ENCODE measurements at places on chromosomes 2 and 18.

- no peak for DNase-seq
Measured at GRCh38 chr18:76503649-76504386, 8.8 kb upstream of the ZNF516 start.

GRCh38 chr2:157304811-157305722 is 20.6 kb downstream of the ERMN start:
- no peak for DNase-seq

GRCh38 chr2:208099682-208100470 is 24.4 kb downstream of the CRYGD start:
- DNase-seq: no peak

- no peak for DNase-seq
Measured at GRCh38 chr2:174840436-174840835, 76.2 kb upstream of the CHRNA1 start.

DNA sequence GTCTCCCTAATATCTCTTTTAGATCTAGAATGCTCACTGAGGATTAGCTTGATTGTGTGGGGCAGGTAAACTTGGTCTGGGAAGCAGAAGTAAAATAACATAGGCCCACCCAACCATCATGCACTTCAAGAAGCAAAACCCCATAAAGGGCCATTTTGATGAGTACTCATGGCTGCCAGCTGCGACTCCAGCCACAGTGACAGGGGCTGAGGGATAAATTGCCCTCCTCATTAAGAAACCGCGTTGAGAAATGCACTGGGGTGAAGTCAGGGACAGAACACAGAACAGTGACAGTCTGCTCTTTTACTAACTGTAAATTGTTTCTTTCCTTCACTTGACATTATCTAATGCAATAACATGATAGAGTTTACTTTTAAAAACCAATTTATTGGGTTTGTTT is 60.2 kb downstream of the RND3 start:
- DNase-seq: no peak

GRCh38 chr2:5803547-5803946 is 111.4 kb downstream of the SOX11 start:
- DNase-seq: no peak

GRCh38 chr2:193523662-193524061 is 1328.9 kb upstream of the TMEFF2 start:
- DNase-seq: no peak

GRCh38 chr2:217552081-217552480 is 450.7 kb downstream of the TNS1 start:
- no peak for DNase-seq

GRCh38 chr18:63518178-63519012 is 23.8 kb upstream of the SERPINB12 start:
- peak; percentile 58 for DNase-seq

DNA sequence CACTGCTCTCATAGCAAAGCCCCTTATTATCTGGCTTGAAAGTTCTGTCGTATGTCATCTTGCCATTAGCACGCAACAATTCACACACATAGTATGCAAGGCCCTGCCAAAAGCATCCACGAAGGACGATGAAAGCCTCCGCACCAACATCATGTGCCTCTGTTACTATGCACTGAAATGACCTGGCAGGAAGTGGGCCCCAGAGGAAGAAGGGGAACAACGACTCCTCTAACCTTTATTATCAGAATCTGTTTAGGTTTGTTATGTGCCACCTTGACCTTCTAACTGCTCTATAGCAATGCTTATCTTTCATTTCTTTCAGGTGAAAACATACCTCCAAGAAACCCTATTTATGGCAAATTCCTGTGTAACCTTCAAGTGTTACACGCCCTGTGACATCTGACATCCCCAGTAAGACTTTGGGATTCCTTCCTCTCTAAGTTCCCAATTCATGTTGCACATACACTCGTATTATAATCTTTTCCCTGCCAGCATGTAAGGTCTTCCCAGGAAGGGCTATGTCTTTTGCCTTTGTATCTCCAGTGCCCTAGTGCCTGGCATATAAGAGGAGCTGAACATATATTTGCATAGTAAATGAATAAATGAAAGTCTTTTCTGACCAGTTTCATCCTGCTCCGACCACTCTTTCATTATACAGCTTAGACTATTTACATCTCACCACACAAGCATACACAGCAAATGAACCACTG is 7.0 kb upstream of the NDUFV2 start:
- no peak for DNase-seq

- no peak for DNase-seq
Measured at GRCh38 chr2:133338224-133338623, 230.0 kb downstream of the NCKAP5 start.

- no peak for DNase-seq
Measured at GRCh38 chr2:127542231-127542630, 6.7 kb downstream of the MYO7B start.

GRCh38 chr2:239212929-239213642 is 187.7 kb downstream of the HDAC4 start:
- no peak for DNase-seq

GRCh38 chr2:53911434-53912189 is 51.8 kb upstream of the GPR75 start:
- DNase-seq: no peak

DNA sequence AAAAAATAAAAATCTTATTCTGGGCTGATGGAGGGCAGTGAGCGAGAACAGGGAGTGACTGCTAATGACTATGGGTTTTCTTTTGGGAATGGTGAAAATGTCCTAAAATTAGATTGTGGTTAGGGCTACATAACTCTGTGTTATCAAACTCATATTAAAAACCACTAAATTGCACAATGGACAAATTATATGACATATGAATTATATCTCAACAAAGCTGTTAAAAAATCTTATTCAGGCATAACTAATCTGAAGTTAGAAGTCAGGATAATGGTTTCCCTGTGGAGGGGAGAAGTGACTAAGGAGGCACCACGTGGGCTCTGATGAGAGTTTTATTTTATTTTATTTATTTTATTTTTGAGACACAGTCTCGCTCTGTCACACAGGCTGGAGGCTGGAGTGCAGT is 32.1 kb upstream of the DPP4 start:
- DNase-seq: no peak

GRCh38 chr2:10326151-10326616 is 23.5 kb downstream of the HPCAL1 start:
- DNase-seq: no peak

DNA sequence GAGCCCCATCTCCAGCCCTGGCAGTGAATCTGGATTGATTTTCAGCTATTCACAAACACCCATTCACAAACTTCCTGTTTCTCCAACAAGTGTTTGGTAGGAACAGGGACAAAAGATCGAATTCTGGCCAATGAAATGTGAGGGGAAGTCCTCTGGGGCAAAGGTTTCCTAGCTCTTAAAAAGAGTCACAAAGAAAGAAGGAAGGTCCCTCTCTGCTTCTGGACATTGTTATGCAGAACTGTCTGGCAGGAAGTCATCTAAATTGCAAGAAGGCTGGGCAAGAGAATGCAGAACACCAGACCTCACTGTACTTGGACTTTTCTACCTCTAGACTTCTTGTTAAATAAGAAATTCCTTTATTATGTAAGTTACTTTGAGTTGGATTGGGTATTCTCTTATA is 137.3 kb downstream of the CCDC148 start:
- no peak for DNase-seq

- no peak for DNase-seq
Measured at GRCh38 chr2:157837851-157838441, 38.2 kb downstream of the ACVR1 start.

DNA sequence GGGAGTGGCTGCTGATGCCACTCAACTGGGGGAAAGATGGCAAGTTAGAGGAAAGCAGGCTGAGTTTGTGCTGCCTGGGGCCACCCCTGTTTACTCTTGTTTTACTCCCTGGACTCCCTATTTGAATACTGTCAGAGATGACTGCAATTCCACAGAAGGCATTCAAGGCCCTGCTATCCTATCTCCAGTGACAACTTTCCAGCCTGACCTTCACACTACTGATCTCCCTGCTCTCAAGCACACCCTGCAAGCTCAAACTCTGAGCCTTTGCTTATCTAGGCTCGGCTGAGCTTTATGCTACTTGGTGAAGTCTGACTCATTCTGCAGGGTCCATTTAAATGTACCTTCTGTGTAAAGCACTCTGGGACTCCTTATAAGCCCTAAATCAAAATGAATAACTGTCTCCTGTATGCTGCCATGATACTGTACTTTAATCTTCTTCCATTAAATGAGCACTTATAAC is 39.3 kb upstream of the DSG1 start:
- no peak for DNase-seq

- no peak for DNase-seq
Measured at GRCh38 chr2:229784791-229785190, 70.4 kb upstream of the DNER start.

DNA sequence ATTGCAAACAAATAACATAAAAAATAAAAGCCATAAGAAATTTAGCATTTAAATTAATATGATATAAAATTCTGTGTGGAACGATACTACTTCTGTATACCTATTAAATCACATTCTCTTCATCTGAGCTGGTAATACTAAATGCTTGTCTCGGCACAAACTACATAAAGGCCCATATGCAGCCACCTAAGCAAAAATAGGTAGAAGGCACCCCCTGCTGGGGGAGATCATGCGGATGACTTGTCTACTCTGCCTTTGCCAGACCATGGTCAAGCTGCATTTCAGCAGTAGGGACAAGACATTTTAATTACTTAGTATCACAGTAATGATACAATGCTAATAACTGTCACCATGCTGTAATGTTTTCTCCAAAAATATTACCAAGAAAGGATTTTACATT is 108.0 kb downstream of the CDH19 start:
- DNase-seq: peak; percentile 75

DNA sequence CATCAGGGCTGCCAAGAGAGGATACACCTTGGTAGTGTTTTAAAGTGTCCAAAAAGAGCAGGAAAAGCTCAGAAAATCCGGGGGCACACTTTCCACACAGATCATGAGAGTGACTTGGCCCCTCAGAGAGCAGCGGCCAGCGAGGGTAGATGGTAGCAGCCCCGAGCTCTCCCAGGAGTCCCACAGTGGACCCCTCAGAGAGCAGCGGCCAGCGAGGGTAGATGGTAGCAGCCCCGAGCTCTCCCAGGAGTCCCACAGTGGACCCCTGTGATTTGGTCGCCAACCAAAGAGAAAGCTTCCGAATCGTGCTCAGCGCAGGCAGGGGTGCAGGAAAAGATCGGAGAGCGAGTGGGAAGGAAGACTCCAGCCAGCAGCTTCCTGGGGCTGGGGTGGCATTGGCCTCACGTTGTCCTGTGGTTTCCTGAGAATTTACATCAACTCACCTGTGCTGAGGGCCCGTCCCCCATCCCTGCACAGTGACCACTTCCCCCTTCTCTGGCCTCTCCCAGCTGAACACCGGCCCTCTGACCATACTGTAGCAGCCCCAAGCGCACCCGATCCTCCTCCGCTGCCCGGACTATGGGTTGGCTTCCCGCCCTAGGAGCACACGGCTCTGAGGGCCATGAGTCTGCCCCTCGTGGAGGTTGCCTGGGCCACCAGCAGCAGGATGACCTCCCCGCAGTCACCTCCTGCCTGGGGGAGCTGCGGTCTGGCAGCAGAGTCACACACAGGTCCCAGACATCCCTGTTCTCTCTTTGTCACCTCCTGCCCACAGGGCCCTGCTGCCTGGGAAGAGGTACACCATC is 33.7 kb downstream of the MTERF4 start:
- DNase-seq: no peak

DNA sequence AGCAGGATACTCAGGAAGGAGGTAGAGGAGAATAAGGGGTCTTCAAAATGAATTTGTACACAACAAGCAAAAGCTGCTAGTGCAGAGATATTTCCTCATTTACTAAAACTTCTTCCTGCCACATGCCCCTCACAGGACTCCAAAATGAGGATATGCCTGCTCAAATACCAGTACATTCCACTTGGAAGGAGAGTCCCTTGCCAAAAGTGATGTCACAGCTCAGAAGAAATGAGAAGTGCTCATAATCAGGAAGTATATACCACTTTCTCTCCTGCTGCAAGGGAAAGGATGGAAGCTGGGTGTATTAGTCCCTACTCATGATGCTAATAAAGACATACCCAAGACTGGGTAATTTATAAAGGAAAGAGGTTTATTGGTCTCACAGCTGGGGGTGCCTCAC is 87.7 kb upstream of the FSHR start:
- no peak for DNase-seq

- DNase-seq: no peak
Measured at GRCh38 chr18:21100146-21100545, 11.5 kb downstream of the ROCK1 start.

DNA sequence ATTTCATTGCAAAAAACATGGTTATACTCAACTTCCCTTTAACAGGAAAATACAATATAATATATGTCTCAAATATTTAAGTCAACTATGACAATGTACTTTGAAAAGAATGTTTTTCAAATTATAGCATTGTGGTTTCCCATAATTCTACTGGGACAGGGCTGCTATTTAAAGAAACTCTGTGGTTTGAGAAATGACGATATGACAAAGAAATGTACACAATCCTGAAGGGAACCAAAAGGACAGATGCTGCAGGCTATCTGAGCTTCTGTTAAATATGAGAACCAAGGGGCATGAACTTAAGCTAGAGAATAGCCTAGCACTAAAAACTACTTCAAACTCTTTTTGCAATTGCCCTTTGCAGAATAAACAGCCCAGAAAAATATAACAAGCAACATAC is 415.9 kb downstream of the GRB14 start:
- no peak for DNase-seq

DNA sequence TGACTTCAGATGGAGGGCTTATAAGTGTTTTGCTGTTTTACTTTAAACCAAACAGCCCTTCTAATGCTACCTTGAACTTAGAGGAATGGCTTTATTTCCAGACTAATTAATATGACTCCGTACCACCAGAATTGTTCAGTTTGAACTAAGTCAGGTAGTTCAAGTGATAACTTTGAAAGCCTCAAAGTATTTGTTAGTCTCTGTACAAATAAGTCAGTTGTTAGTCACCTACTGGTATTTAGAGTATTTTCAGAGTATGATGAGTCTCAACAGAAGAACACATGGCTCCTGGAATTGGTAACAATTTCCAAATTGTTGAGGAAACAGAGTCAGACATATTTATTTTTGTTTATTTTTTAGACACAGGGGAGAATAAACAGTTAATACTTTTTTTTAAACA is 381.8 kb upstream of the NRXN1 start:
- no peak for DNase-seq

GRCh38 chr2:229519655-229520430 is 194.5 kb downstream of the DNER start:
- DNase-seq: no peak

- DNase-seq: no peak
Measured at GRCh38 chr2:17813742-17814473, 2.4 kb upstream of the MSGN1 start.

DNA sequence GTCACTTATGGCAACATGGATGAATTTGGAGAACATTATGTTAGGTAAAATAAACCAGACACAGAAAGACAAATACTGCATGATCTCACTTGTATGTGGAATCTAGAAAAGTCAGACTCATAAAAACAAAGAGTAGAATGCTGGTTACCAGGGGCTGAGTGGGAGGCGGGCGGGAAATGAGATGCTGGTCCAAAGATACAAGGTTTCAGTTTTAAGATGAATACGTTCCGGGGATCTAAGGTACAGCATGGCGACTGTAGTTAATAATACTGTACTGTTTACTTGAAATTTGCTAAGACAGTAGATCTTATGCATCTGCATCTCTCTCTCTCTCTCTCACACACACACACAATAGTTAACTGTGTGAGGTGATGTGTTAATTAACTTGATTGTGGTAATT is 14.2 kb downstream of the FAM110C start:
- no peak for DNase-seq
